ENCODE measurements at places on chromosomes 11 and 22.
A peak's percentile ranks its signal among the peaks of the same experiment; 100 is the strongest.

- DNase-seq, result no peak
Measured at GRCh38 chr11:120012245-120012644, 125.7 kb downstream of the TRIM29 start.

GRCh38 chr11:31005202-31005601 is 364.3 kb downstream of the DCDC1 start:
- DNase-seq, result no peak

- DNase-seq, result no peak
Measured at GRCh38 chr11:59009661-59010060, 70.4 kb downstream of the GLYATL1 start.

- no peak for DNase-seq
Measured at GRCh38 chr11:108632041-108632704, 32.7 kb upstream of the DDX10 start.

- DNase-seq, result no peak
Measured at GRCh38 chr22:27329131-27329850, 472.3 kb downstream of the MN1 start.

GRCh38 chr11:102716527-102716926 is 8.2 kb downstream of the MMP8 start:
- no peak for DNase-seq

GRCh38 chr11:11813288-11813962 is 28.3 kb upstream of the USP47 start:
- peak; percentile 89 for DNase-seq

DNA sequence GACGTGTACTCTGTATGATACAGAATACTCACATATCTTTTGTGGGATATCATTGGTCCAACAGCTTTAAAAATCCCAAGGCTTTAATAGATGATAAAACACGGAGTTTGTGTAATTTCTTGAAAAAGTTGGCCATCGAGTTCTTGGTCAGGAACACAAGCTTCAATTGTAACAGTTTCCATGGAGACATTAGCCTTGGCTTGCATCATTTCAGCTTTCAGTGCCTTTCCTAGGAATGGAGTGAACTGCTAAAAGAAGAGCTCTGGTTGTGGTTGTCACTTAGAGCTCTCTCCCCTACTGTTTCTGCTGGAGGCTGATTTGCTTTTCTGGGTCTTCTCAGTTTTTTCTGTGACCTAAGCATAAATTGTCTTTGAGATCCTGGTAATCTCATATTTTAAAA is 14.2 kb downstream of the BMAL1 start:
- no peak for DNase-seq

- peak; percentile 19 for DNase-seq
Measured at GRCh38 chr11:1882265-1883238, 9.1 kb downstream of the PRR33 start.

- DNase-seq, result no peak
Measured at GRCh38 chr22:27335102-27335660, 466.4 kb downstream of the MN1 start.

DNA sequence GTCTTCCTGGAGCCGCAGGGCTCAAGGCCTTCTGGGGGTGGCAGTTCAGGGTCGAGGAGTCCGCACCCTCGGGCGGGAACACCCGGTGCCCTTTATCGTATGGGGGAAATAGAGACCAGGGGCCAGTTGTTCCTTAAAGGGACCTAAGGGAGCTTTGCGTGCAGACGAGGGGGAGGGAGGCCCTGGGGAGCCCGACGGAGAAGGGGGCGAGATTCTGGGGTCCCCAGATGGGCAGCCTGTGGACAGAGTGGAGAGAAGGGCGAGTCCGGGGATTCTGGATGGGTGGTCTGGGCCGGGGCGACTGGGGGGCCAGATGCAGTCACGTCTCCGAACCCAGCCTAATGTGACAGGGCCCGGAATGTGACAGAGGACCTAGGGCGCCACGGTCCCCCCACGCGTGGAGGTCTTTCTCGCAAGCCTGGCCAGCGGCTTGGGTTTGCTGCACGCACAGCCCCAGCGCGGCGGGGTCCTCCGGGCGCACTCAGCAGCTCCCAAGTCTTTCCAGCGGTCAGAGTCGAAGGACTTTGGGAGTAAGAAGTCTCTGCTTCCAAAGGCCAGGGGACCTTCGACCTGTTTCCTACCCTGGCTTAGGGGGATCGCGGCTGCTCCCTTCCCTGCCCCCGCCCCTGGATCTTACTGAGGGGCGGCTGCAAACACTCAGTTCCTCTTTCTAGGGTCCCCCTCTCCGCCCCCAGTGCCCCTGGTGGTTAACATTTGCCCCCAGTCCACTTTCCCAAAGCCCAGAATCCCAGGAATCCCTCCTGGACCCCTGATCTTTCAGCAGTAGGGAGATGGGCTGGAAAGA is 547 bp downstream of the TUBA8 start:
- DNase-seq, result no peak

- peak; percentile 79 for DNase-seq
Measured at GRCh38 chr22:17910561-17911311, 113.6 kb downstream of the MICAL3 start.

DNA sequence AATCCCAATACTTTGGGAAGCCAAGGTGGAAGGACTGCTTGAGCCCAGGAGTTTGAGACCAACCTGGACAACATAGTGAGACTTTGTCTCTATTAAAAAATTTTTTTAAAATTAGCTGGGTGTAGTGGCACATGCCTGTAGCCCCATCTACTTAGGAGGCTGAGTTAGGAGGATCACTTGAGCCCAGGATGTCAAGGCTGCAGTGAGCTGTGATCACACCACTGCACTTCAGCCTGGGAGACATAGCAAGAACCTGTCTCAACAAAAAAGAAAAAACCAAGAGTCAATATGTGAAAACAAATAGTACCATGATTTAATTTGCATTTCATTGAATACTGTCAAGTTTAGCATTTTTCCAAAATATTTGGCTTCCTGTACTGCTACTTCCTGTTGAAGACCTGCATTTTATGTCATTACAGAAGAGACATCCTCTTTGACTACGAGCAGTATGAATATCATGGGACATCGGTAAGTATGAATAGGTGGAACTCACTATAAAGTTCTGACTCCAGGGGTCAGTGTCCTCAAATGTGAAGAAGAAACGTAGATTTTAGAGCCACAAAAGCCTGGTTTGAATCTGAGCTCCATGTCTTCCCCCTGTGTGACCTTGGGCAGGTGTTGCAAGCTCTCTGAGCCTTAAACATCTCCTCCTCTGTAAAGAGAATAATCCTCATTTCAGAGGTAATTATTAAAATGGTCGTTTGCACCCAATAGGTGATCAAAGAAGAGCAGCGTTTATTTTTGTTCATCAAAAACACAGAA is 16.0 kb downstream of the CDC45 start:
- DNase-seq, result no peak

DNA sequence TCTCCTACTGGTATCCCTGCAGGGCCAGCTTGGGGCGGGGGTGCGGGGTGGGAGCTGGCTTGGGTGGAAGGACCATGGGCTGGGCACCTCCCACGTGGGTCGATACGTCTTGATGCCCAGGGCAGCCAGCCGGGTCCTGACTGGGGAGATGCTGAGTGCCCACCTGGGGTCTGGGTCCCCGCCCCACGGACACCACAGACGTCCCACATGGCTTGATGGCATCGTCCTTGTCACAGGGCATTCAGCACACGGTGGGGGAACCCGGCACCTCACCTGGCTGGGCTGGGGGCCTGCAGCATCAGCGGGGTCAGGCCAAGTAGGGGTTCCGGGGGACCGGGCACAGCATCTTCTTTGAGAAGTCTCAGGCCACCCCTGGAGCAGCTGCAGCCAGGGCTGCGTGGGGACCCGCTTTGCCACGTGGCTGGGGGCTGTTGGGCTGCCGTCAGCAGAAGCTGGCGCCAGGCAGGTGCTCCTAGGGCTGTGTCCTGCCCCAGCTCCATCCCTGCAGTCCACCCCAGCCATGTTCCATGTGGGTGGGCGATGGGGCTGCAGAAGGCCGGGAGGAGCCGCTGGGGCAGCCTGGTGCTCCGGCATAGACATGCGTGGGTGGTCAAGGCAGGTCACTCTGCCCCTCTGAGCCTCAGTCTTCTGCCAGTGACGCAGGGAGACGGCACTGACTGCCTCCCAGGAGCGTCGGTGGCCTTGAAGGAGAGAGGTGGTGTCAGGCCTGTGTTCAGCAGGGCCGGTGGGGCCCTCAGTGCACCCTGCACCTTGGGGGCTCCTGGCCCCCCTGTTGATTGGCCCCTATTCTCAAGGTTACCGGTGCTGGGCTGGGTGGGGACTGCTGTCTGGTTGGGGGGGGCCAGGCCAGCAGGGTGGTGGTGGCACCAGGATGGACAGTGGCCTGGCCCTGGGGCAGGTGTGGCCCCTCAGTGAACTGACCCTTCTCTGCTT is 8.4 kb downstream of the SELENOO start:
- DNase-seq, result no peak

- DNase-seq, result no peak
Measured at GRCh38 chr22:28600546-28601143, 79.0 kb downstream of the TTC28 start.

DNA sequence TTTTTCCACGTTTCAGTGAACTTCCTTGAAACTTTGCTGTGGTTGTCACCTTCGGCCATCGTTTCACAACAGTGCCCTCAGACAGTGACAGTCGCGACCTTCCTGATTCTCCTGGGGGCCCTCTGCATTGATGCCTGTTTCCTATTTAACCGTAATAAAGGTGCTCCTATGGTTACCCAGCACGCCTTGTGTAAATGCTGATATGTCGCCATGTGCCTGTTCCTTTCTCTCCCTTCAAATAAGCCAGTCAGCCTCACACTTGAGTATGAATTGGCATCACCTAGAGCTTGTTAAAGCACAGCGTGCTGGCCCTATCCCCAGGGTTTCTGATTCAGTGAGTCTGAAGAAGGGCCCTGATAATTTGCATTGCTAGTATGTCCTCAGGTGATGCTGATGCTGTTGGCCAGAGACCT is 104.8 kb downstream of the MICAL2 start:
- no peak for DNase-seq

DNA sequence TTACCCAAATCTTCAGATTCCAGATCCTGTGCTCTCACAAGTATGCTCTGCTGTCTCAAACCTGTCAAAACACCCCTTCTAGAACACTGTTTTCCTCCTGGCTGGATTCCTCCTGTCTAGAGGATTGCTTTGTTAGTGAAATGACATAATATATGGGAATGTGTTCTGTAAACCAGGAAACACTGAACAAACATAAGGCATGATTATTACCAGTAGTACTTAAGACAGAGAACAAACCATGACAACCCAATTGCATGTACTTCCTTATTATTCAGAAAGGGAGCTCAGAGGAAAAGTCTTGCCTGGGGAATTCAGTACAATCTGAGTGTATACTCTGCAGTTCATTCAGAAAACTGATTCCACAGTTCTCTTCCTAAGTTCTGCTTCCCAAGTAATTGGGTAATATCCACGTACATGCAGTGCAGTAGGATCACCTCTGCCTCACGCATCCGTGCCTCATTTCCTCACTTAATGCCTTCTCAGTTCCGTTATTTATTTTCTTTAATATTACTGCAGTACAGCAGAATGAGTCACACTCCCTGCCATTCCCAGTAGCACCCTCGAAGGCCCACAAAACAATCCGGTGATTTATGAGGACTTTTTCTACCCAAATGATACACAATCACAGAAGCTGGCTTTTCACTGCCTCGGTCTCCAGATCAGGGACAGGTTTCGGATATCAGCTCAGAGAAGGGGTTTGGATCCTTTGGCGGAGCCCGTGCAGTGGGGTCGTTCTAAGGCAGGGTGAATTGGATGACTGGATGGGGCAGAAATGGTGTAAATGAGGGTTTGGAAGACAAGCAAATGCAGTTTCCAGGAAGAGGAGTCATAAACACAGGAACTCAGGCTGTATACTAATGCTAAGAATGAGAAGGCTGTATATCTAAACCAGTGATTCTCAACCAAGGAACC is 896.9 kb downstream of the KCNA4 start:
- no peak for DNase-seq

GRCh38 chr11:13341026-13341425 is 63.4 kb downstream of the BMAL1 start:
- DNase-seq, result no peak

DNA sequence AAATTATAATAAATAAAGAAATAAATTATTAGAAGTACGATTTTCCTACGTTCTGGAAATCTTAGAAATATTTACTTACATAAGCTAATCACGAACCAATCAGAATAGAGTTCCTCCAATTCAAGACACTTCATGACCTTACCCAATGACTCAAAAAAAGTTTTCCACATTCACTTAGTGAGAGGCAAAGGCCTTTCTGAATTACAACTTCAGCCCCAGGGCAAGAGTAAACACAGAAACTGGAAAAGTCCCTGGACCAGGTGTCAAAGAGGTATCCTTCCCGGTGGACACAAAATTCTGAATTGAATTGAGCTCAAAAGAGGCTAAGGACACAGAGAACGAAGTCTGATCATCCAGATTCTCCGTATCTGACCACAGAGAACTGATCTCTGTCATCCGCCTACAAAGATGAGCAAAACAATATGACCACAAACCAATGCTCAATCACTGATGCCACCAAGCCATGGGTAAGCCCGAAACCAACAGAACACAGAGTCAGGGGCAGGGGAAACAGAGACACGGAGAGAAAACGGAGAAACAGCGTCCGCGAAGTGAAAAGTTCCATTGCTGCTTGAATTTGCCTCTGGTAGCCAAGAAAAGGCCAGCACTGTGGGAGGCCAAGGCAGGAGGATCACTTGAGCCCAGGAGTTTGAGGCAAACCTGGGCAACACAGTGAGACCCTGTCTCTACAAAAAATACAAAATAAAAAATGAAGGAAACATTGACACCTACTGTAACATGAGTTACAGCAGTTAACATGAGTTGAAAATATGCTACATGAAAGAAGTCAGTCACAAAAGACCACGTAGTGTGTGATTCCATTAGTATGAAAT is 6.8 kb downstream of the BID start:
- no peak for DNase-seq

- peak; percentile 93 for DNase-seq
Measured at GRCh38 chr11:68012843-68013610, 2.9 kb downstream of the ALDH3B1 start.

- DNase-seq, result no peak
Measured at GRCh38 chr11:118876286-118876685, 7.4 kb upstream of the CXCR5 start.

DNA sequence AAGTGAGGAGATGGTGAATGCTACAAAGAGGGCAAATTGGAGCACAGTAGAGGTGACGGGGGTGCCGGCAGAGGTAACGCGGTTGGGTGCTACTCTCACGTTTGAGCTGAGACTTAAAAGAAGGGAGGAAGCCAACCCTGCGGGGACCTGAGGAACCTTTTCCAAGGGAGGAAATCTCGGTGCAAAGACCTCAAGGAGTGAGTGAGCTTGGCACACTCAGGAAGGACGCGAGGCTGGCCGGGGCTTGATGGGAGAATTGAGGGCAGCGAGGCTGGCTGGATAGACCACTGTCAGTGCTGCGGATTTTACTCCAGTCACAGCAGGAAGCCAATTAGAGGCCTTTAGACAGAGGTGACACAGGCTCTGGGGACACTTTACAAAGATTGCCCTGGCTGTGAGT is 25.0 kb downstream of the TSKU start:
- no peak for DNase-seq

- no peak for DNase-seq
Measured at GRCh38 chr11:66251809-66252208, 16.6 kb upstream of the RAB1B start.
